ENCODE measurements at places on chromosomes 13 and 19. TPM values are rescaled to one million over a fixed set of nuclear protein-coding genes. Genes with fewer than 3 reads are reported as not detected.

- DNase-seq, result no peak
- peaks cover 5% of the 10 kb centered on the region for H3K36me3 ChIP-seq
- H3K4me3 ChIP-seq, result no peak overlapping the region
- no peak overlapping the region for H3K27ac ChIP-seq
- H3K4me1 ChIP-seq, result peaks cover 27% of the 10 kb centered on the region
- H3K27me3 ChIP-seq, result no peaks in the 10 kb centered on the region
These were observed 4.8 kb downstream of the MEGF8 start for GRCh38 chr19:42330241-42330711.

GRCh38 chr19:6048793-6049405 lies 61.4 kb downstream of the RFX2 start:
- H3K4me3 ChIP-seq, result no peak overlapping the region
- no peaks in the 10 kb centered on the region for H3K27me3 ChIP-seq
- peaks cover 2% of the 10 kb centered on the region for H3K4me1 ChIP-seq
- no peak overlapping the region for H3K27ac ChIP-seq
- DNase-seq, result peak; percentile 63

DNA sequence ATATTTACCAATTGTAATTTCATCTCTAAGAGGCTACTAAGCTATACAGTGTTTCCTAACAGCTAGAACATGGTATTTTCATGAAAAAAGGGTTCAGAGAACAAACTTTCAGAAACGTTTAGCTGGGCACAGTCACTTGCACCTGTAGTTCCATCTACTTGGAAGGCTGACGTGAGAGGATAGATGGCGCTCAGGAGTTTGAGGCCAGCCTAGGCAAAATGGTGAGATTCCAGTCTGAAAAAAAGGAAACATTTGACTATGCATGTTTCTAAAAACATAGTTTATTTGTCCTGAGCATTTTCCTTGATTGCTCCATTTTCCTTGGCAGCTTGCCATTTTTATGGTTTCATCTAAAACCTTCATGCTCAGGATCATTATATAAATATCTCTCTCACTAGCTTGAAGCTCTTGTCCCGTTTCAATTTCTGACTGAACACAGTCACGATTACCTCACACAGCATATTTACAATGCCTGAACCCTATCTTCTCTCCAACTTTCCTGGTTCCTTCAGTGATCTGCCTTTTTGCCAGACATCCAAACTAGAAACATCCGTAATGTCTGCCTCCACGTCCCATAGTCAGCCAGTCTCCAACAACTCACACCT lies 200.8 kb downstream of the RGCC start:
- no peak overlapping the region for H3K27ac ChIP-seq
- no peak overlapping the region for H3K4me3 ChIP-seq
- no peak for DNase-seq
- H3K27me3 ChIP-seq, result no peaks in the 10 kb centered on the region

- no peaks in the 10 kb centered on the region for H3K27me3 ChIP-seq
- no peak overlapping the region for H3K4me3 ChIP-seq
- no peaks in the 10 kb centered on the region for H3K36me3 ChIP-seq
- peaks cover 15% of the 10 kb centered on the region for H3K4me1 ChIP-seq
These were observed 87.8 kb downstream of the LMO7 start for GRCh38 chr13:75723901-75724300.

- H3K27me3 ChIP-seq, result no peaks in the 10 kb centered on the region
- DNase-seq, result no peak
- no peak overlapping the region for H3K4me3 ChIP-seq
- no peaks in the 10 kb centered on the region for H3K36me3 ChIP-seq
These were observed 48.1 kb downstream of the CRTC1 start for GRCh38 chr19:18731562-18732008.

GRCh38 chr13:63090524-63090923 lies 1674.9 kb upstream of the PCDH20 start:
- H3K4me3 ChIP-seq, result no peak overlapping the region
- H3K4me1 ChIP-seq, result no peaks in the 10 kb centered on the region
- no peaks in the 10 kb centered on the region for H3K27me3 ChIP-seq
- no peak for DNase-seq

DNA sequence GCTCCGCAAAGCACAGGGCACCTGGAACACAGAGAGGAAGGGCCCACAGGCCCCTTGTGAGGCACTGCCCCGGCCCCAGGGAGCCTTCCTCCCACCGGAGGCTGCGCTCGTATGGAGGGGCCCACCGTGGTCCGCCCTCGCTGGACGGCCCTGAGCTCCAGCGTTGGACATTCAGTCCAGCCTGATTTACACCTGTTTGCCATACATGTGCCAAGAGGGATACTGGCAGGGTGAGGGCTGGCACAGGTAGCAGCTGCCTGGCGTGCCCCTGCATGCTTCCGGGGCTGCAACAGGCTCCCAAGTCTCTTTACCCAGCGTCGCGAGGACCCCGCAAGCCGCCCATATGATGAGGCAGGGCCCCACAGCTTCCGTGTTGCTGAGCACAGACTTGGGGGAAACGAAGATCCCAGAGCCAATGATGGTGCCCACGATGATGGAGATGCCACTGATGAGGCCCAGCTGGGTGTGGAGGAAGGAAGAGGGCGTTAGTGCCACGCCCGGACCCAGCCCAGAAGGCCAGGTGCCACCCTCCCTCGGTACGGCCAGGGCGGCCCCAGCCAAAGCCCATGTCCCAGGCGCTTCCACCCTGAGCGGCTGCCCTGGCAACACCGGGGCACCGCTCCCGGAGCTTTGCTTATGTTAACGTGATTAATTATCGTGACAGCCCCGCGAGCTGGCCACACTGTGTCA lies 5.1 kb downstream of the SLC7A9 start:
- no peak overlapping the region for H3K4me3 ChIP-seq
- H3K4me1 ChIP-seq, result no peaks in the 10 kb centered on the region
- no peak overlapping the region for H3K27ac ChIP-seq
- H3K27me3 ChIP-seq, result no peaks in the 10 kb centered on the region

- H3K36me3 ChIP-seq, result no peaks in the 10 kb centered on the region
- no peaks in the 10 kb centered on the region for H3K4me1 ChIP-seq
- H3K4me3 ChIP-seq, result peak overlapping the region; percentile 74
These were observed 2.1 kb downstream of the TGFB1 start for GRCh38 chr19:41351339-41352245.

DNA sequence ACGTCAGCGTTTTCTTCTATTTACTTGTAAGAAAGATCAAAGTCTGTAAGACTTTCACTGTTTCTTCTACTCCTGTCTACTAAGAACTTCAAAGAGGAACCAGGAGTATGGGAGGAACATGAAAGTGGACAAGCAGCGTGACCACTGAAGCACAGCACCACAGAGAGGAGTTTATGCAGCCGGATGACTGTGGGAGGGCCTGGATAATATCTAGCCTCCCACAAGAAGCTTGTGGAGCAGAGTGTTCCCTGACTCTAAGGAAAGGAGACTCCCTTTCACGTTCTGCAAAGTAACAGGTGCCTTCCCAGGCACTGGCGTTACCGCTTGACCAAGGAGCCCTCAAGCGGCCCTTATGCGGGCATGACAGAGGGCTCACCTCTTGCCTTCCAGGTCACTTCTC lies 83.6 kb upstream of the PDCD5 start:
- H3K27ac ChIP-seq, result no peak overlapping the region
- no peaks in the 10 kb centered on the region for H3K36me3 ChIP-seq
- H3K4me3 ChIP-seq, result no peak overlapping the region
- H3K27me3 ChIP-seq, result no peaks in the 10 kb centered on the region
- DNase-seq, result no peak

- H3K27me3 ChIP-seq, result no peaks in the 10 kb centered on the region
- no peak for DNase-seq
- H3K4me1 ChIP-seq, result peaks cover 33% of the 10 kb centered on the region
- peaks cover 6% of the 10 kb centered on the region for H3K36me3 ChIP-seq
- peak overlapping the region; percentile 71 for H3K27ac ChIP-seq
These were observed 8.8 kb downstream of the GTPBP3 start for GRCh38 chr19:17346109-17346671.

DNA sequence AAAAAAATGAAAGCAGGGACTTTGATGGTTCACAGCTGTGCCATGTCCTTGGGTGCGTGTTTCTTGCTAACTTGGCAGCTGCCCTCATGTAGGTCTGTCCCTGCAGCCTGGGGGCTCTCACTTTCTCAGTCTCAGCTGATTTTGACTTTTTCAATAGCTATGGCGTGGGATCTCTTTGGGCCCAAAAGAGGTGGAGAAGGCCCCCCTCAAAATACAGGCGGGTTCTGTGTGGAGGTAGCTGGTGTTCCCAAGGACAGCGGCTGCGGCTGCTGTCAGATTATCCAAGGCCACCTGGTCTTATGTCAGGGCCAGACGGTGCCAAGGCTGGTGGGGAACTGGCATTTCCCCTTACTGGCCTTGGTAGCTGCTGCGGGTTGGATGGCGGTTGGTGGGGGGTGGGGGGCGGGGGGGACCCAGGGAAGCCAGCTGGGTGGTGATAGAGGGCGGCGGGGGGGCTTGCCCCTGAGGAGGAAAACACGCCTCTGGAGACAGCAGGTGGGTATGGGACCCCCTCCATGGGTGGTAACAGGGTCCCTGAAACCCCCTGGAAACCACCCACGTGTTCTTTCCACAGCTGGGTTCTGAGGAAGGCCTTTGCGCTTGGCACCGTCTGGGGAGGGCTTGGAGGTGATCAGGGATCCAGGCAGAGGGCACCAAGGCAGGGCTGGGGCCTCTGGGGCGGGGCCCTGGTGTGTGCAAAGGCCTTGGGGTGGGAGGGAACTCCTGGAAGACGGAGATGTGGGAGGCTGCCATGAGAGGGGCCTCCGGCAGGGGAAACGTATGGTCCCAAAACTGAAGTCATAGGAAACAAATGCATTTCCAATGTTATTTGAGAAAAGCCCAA lies 4.1 kb downstream of the TIMM13 start:
- peak overlapping the region; percentile 57 for H3K27ac ChIP-seq
- DNase-seq, result no peak
- H3K36me3 ChIP-seq, result no peaks in the 10 kb centered on the region
- peaks cover 25% of the 10 kb centered on the region for H3K4me1 ChIP-seq
- no peak overlapping the region for H3K4me3 ChIP-seq

GRCh38 chr19:16652854-16653253 lies 7.1 kb downstream of the SMIM7 start:
- H3K4me1 ChIP-seq, result peaks cover 47% of the 10 kb centered on the region
- peak overlapping the region; percentile 90 for H3K27ac ChIP-seq
- H3K27me3 ChIP-seq, result no peaks in the 10 kb centered on the region
- no peaks in the 10 kb centered on the region for H3K36me3 ChIP-seq
- no peak for DNase-seq
- no peak overlapping the region for H3K4me3 ChIP-seq

GRCh38 chr19:29672319-29672932 lies 7.2 kb downstream of the PLEKHF1 start:
- no peaks in the 10 kb centered on the region for H3K27me3 ChIP-seq
- H3K36me3 ChIP-seq, result no peaks in the 10 kb centered on the region
- DNase-seq, result peak; percentile 38
- H3K27ac ChIP-seq, result peak overlapping the region; percentile 98
- H3K4me1 ChIP-seq, result peaks cover 98% of the 10 kb centered on the region

- DNase-seq, result no peak
- H3K36me3 ChIP-seq, result no peaks in the 10 kb centered on the region
- peak overlapping the region; percentile 96 for H3K27ac ChIP-seq
- H3K4me3 ChIP-seq, result no peak overlapping the region
These were observed 1.5 kb downstream of the PHF11 start for GRCh38 chr13:49497272-49497671.

GRCh38 chr19:12521996-12522395 lies 29.3 kb downstream of the ZNF564 start:
- DNase-seq, result no peak
- H3K27ac ChIP-seq, result no peak overlapping the region
- no peaks in the 10 kb centered on the region for H3K4me1 ChIP-seq
- H3K4me3 ChIP-seq, result no peak overlapping the region
- no peaks in the 10 kb centered on the region for H3K27me3 ChIP-seq

DNA sequence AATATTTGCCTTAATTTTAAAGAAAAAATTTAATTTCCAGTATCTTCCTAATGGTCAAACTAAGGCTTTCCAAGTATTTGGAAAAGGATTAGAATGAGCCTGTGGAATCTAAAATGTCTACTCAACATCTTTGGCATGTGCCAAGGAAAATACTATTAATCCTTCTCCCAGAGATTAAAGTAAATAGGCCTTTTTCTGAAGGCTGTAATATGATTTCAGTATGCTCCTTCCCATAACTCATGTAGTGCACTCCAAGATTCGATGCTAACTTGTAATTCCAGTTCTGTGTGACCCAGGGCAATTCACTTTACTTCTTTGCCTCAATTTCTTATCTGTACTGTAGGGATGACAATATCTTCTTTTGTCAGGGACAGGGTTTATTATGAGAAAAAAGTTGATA lies 196.9 kb downstream of the ZIC5 start:
- no peak overlapping the region for H3K4me3 ChIP-seq
- no peaks in the 10 kb centered on the region for H3K27me3 ChIP-seq
- no peak overlapping the region for H3K27ac ChIP-seq

DNA sequence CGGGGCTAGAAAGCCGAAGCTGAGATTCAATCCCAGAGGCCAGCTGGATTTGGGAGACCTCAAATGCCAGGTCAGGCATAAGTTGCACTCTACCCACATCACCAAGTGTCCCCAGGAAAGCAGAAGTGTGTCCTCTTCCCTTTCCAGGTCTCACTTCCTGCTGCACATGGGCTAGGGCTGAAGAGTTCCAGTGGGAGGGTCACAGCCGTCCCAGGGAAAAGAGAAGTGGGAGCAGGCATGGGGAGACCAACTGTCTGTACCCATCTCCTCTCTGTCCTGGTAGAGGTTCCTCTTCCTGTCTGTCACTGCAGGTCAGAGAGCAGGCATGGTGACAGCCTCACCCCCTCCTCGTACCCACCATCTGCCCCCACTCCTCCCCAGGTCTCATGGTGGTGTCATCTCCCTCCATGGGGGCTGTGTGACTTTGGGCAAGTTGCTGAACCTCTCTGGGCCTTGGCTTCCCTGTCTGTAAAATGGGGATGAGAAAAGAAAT lies 14.8 kb downstream of the AXL start:
- no peaks in the 10 kb centered on the region for H3K36me3 ChIP-seq
- peaks cover 5% of the 10 kb centered on the region for H3K27me3 ChIP-seq
- DNase-seq, result no peak

GRCh38 chr13:110155072-110155471 lies 151.9 kb downstream of the COL4A1 start:
- H3K27ac ChIP-seq, result no peak overlapping the region
- no peaks in the 10 kb centered on the region for H3K4me1 ChIP-seq
- DNase-seq, result no peak
- H3K36me3 ChIP-seq, result no peaks in the 10 kb centered on the region
- H3K27me3 ChIP-seq, result no peaks in the 10 kb centered on the region
- H3K4me3 ChIP-seq, result no peak overlapping the region

GRCh38 chr19:5718579-5719273 lies 1.2 kb downstream of the LONP1 start:
- H3K27me3 ChIP-seq, result no peaks in the 10 kb centered on the region
- DNase-seq, result no peak
- H3K27ac ChIP-seq, result peak overlapping the region; percentile 99
- H3K4me1 ChIP-seq, result peaks cover 18% of the 10 kb centered on the region

CILP2 gene
- not detected for total RNA-seq

MEDAG gene
- total RNA-seq, result 25.0 TPM

LHB gene
- total RNA-seq, result not detected

ZNF441 gene
- total RNA-seq, result 3.4 TPM

HOOK2 gene
- 19.4 TPM for total RNA-seq

ZNF808 gene
- total RNA-seq, result 9.4 TPM

All from gastrocnemius medialis (tissue), 4 donors.